ENCODE measurements at places on chromosomes 12 and 14.

GRCh38 chr12:80598004-80598606 is 109.3 kb upstream of the MYF6 start:
- DNase-seq = no peak

- no peak for DNase-seq
Observed at GRCh38 chr12:88553941-88554658, 26.2 kb downstream of the KITLG start.

GRCh38 chr12:123934829-123935228 is 37.8 kb downstream of the CCDC92 start:
- no peak for DNase-seq

DNA sequence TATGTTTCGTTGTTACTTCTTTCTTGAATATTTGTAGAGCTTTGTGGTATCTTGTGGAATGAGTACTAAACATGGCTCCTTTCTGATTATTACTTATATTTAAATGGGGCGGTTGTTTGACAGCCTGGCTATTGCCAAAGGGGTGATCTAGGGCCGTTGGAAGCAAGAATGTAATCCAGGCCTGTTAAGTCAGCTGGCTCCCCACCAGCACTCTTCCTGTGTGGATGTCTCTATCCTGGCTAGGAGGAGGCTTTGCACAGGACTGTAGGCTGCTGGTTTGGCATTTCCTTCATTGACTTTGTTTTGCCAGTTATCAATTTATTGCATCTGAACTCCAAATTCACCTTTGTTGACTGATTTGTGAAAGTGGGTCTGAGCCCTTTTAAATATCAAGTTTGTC is 5.6 kb downstream of the FAM234B start:
- DNase-seq = no peak

DNA sequence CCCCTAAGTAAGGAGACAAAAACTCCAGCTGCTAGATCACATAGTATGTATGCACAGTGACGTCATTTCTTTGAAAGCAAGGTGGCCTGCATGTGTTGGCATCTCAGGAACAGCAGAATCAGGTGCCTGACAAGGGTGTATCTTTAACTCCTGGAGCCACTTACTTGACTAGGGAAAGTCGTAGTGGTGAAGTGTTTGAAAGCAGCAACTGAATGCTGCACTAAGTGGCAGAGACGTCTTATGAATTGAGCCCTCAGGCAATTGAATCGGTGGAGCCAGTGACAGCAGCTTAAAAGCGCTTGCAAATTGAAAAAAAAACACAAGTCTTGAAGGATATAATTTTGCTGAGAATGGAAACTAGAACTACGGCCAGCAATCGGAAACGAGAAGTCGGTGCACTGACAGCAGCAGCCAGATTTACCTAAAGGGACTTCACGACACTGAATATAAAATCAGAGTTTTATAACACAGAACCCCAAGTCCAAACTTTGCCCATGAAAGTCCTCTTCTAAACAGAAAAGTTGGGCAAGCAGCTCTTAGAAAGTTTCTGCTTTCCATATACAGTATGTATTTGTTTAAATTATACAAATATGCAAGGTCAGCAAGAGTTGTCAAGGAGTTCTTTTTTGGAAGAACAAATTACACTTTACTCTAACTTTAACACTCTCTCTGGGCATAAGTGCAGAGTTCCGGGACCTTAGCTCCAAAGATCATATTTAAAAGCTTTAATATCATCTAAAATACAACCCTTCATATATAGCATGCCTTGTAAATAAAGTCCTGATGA is 1.1 kb downstream of the IGF1 start:
- no peak for DNase-seq

GRCh38 chr14:53836551-53836950 is 120.1 kb downstream of the BMP4 start:
- DNase-seq = no peak
